ENCODE measurements at places on chromosomes 1 and 21. TPM values are rescaled to one million over a fixed set of nuclear protein-coding genes. Genes with fewer than 3 reads are reported as not detected.
A peak's percentile ranks its signal among the peaks of the same experiment; 100 is the strongest.

The NCMAP gene
- total RNA-seq: 0.35 TPM

DNA sequence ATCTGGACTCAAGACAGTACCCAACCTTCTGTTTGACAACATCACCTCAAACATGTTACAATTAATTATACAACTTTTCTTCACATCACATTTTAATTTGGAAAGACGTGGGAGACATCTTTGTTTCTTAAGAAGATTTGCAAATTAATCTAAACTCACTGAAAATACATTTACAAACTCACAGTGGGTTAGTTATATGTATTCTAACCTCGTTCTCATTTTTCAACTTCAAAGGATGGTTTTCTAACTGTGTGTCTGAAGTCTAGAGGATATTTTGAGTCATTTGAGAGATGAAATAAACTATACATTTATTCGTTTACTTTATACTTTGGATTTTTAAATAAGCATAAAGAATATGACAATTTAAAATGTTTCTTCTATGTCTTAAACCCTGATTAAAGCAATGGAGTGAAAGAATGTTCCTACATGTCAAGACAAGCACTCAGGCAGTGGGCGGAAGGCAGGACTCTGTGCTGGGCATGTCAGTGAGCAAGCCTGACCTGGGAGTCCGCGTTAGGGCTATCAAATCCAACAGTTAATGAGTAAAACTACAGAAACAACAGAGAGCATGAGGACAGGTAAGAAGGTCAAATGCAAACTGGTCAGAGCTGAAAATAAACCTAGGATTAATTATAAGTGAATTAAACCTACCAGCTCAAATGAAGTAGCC is 76.5 kb upstream of the CTTNBP2NL start:
- no peak for DNase-seq

- DNase-seq: peak; percentile 77
Observed at GRCh38 chr1:223531742-223532341, 133.7 kb downstream of the CAPN8 start.

DNA sequence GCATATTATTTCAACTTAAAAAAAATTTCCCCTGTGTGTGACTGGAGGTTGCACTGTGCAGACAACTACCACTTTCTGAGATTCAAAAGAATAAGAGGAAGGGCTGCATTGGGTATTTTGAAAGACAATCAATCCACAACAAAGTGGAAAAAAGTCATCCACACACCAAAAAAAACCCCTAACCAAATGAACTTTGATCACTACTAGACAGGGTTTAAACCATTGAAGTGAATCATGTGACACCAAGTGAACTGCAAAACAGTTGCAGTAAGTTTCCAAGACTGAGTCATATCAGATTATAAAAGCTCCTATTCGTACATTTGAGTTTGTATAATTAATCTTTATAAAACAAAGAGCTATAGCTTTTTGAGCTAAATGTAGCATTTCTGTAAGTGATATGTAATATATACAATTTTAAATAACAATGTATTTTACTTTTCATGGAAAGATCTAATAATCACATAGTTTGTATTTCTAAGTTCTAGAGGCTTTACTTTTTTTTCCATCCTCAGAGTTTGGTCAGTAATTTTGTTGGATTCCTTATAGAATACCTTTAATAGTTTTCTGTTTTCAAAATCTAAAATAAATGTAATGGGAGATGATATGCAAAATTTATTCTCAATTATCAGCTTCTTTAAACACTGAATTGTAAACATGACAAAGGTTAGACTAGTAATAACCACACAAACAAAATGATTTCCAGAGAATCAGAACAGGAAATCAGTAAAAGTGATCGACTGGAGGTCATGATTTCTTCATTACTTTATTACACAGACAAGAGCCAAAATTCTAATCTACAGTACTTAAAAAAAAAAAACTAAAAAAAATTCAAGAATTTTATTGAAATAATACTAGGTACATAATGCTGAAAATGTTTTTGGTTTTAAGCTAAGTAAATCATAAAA is 50.5 kb upstream of the GFI1 start:
- no peak for DNase-seq

GRCh38 chr1:18890706-18891425 is 11.5 kb downstream of the ALDH4A1 start:
- no peak for DNase-seq

DNA sequence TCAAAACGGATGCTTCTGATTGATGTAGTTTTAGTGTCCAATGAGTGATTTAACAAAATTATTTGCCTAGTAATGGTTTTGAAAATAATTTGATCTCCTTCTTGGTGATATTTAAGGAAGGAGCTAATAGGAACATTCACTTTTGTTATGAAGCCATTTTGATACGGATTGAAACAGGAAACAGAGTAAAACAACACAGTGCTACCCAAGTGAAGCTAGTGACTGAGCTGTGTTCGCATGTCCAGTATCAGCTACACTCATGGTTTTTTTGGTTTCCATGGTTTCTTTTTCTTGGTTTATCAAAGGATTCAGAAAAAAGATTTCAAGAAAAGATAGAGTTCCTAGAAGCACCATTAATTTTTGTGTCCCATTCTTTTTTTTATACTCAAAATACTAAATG is 40.1 kb upstream of the PLEKHO1 start:
- no peak for DNase-seq

DNA sequence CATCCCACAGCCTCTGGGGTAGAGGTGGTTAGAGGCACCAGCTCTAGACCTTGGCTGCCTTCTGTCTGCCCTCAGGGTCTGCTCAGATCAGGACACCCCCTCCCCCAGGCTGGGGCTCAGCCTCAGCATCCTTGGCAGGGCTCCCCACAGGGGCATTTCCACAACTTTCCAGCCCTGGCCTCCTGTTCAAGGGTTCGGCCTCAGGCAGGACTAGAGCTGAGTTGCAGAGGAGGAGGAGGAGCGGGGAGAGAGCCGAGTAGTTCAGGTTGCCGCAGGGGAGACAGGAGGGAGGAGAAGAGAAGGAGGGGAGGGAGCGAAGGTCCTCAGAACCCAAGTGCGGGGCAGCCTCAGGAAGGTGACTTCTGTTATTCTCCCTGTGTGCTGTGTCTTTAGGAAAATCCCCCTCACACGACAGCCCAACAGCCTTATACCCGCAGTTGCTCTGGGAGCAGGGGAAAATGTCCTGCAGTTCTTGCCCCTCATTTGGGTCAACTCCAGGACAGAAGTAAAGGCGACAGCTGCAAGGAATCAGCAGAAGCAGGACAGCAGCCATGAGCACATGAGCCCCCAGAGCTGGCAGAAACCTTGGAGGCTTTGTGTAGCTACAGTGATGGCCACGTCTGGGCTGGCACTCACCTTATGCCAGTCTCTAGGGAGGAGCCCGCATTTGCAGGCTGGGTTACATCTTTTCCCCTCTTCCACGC is 46.5 kb upstream of the TENT5B start:
- DNase-seq: peak; percentile 64

Data from H9 (cell line).